ENCODE measurements at places on chromosomes 4 and X. TPM values are rescaled to one million over a fixed set of nuclear protein-coding genes. Genes with fewer than 3 reads are reported as not detected.

- no peak for DNase-seq
These were observed 774 bp downstream of the FAM193A start for GRCh38 chr4:2537011-2537830.

DNA sequence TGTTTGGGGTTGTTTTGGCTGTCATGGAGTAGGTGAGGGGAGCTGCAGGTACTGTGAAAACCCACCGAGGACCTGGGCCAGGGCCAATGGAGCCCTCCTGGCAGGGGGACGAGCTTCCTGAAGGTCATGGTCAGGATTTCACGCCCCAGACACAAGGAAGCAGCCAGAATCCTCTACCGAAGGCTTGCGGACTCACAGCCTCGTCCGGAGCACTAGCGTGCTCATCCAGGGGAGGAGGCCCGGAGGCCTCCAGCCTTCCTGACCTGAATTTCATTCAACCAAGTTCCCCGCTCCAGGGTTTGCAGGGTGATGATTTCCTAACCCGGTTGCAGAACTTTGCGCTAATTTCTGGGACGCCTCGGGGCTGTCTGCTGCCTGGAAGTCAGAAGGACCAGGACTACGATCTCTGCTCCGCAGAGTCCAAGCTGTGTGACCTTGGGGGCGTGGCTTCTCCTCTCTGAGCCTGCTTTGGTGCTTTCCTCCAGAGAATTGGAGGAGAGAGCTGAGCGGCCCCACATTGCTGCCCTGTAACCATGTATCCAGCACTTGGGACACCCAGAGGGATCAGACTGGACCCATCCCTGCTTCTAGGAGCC is 56.2 kb upstream of the ADRA2C start:
- DNase-seq, result no peak

- no peak for DNase-seq
These were observed 7.9 kb downstream of the SLC7A11 start for GRCh38 chr4:138234248-138234647.

- no peak for DNase-seq
These were observed 102.7 kb upstream of the SORBS2 start for GRCh38 chr4:185914583-185915199.

DNA sequence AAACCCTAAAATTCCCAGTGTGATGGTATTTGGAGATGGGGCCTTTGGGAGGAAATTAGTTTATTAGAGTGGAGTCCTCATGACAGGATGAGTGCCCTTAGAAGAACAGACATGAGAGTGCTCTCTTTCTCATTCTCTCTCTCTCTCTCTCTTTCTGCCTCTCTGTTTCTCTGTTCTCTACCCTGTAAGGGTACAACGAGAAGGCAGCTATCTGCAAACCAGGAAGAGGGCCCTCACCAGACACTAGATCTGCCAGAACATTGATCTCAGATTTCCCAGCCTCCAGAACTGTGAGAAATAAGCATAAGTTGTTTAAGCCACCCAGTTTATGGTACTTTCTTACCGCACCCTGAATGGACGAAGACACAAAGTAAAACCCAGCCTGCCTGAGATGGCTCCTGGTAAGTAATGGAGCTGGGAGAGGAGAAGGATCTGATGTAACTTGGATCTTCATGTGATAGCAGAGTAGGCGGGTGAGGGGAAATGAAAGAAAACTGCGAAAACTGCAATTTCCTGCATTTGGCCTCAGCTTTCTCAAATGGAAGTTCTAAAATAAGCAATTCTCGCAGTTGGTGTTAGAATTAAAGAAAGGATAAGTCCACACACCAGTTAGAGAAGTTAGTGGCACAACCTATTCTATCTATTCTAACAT is 8.7 kb upstream of the CDS1 start:
- DNase-seq, result no peak

DNA sequence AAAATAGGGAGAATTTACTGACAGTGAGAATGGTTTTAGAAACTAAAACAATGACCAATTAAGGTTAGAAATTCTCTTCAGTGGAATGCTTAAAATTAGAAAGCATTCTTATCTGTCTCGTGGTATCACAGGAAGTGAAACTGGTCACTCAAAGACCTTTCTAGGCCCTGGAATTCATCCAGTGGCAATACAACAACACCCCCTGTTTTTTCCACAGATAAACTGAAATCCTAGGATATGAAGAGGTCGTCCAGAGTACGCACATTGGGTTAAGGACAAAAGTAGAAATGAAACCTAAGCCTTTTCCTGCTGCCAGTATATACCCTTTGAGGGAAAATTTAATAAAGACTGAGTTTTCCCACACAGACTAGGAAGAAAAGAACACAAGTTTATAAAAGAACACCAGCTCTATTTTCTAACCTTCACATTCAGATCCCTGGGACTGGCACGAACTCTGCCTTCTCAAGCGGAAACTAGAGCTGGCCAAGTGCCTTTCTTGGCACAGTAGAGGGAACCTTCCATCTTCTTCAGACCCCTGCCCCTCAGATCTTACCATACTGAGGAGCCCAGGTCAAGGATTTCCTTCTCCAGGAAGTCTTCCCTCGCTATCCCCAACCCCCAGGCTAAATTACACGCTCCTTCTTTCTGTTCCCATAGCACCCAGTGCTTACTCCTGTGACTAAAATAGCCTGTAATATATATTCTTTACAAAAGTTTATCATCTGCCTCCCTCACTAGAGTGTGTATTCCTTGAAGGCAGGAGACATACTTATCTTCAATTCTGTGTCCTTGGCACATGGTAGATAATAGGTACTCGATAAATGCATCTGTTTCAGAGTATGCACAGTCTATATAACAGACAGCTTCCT is 16.9 kb downstream of the LHFPL1 start:
- no peak for DNase-seq

DNA sequence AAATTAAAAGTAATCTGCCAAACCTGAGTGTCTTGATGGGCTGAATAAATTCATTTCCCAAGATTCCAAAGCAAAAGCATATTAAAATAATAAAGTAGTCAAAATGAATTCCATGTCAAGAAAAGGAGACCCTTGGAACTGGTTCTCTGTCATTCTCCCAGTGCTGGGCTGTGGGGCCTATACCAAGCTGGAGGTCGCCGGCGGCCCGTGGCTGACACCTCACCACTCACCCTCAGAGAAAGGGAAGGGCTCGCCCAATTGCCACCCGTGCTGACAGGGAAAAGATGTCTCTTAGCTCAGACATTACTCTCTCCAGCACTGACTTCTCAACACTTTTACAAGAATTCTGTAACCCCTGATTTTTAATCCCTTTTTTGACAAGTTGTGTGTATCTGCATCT is 51.7 kb downstream of the GATB start:
- DNase-seq, result no peak

GRCh38 chr4:108148316-108148715 is 20.4 kb downstream of the LEF1 start:
- DNase-seq, result no peak

Gene NPY2R
- polyA plus RNA-seq, result 0.24 TPM
